Left ventricle myocardium superior (tissue), 1 donor: ENCODE measurements at places on chromosomes 4 and X. TPM values are rescaled to one million over a fixed set of nuclear protein-coding genes. Genes with fewer than 3 reads are reported as not detected.

DNA sequence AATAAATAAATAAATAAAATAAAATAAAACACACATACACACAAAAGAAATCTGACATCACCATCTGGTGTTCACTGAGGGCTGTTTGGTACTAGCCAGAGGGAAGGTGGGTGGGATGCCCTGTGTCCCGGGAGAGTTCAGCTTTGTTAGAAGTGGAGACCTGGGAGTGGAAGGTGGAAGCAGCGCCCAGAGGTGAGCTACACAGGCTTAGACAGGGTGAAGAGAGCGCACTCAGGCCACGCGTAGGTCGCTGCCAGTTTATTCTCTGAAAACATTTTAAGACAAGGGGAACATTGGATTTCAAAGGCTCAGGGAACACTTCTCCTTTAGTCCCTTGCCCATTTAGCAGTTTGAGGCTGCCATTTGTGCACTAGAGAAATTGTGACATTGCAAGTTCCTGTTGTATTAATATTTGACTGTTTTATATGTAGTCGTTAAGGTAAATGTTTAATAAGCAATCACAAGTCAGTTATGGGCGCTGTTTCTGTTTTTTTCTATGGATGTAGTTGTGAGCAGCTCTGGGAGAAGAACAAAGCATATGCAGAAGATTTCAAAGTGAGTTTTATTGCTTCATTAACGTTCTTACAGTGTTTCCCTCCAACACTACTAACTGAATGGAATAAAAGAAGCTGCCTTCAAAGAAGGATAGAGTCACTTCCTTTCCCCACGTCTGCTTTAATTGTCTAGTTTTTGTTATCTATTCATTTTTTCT lies 405.5 kb upstream of the NR3C2 start:
- DNase-seq = no peak

Gene TMEM192
- total RNA-seq = 17.8 TPM

- DNase-seq = peak; percentile 51
These were observed 3.3 kb downstream of the SH3BP2 start for GRCh38 chr4:2795893-2796848.

- no peak for DNase-seq
These were observed 17.0 kb downstream of the XKRX start for GRCh38 chrX:100911731-100912130.

GRCh38 chr4:142339053-142339452 lies 507.0 kb downstream of the INPP4B start:
- no peak for DNase-seq

DNA sequence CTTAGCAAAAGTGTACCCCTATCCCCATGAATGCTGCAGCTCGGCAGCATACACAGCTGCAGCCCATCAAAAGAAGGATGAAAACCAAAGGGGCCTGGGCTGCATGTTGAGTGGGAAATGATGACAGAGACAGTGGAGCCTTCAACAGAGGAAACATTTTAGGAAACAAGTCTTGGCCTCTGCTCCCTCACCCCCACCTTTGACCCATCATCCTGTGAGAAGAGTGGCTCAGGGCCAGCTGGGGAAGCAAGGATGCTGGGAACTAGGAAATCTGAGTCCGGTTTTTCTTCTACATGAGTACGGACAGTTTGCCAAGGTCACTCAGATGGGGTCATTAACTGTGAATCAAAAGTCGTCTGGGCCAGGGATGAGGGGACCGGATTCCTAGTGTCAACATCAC lies 37.2 kb downstream of the IDS start:
- DNase-seq = peak; percentile 54

GRCh38 chr4:128387600-128388351 lies 100.2 kb upstream of the PGRMC2 start:
- DNase-seq = no peak

- no peak for DNase-seq
These were observed 32.3 kb downstream of the SH2D1A start for GRCh38 chrX:124378643-124379042.

- DNase-seq = peak; percentile 91
These were observed 19.7 kb downstream of the MAEA start for GRCh38 chr4:1309261-1310010.

DNA sequence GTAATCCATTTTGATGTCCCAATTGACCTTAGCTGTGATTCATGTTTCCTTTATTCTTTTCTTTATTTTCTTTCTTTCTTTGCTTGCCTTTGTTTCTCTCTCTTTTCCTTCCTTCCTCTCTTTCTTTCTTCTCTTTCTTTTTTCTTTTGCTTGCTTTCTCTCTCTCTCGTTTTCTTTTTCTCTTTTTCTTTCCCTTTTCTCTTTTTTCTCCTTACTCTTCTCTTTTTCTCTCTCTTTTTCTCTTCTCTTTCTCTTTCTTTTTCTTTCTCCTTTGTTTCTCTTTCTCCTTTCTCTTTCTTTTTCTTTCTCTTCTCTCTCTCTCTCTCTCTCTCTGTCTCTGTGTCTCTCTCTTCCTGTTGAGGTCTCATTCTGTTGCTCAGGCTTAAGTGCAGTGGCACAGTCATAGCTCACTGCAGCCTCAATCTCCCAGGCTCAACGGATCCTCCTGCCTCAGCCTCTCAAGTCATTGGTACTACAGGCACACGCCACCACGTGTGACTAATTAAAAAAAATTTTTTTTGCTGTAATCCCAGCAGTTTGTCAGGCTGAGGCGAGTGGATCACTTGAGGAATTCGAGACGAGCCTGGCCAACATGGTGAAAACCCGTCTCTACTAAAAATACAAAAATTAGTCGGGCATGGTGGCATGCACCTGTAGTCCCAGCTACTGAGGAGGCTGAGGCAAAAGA lies 8.0 kb upstream of the DHRSX start:
- DNase-seq = no peak

DNA sequence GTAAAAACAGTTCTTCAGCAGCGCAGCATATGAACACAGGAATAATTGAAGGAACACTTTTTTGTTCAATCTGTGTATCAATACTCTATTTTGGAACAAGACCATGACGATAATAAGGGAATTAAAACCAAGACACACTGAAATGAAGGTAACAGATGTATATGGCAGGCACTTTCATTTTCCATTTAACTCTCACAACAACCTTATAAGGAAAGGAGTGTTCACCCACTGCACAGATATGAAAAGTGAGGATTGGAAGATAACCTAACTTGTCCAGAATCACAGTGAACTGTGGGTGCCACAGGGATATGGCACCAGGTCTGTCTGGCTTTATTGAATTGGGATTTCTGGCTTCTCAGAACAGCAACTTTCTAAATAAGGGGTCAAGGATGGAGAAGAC lies 153.3 kb downstream of the MID1IP1 start:
- DNase-seq = no peak

Gene SLC2A9
- total RNA-seq = 7.1 TPM

Gene TBC1D9
- 12.8 TPM for total RNA-seq

DNA sequence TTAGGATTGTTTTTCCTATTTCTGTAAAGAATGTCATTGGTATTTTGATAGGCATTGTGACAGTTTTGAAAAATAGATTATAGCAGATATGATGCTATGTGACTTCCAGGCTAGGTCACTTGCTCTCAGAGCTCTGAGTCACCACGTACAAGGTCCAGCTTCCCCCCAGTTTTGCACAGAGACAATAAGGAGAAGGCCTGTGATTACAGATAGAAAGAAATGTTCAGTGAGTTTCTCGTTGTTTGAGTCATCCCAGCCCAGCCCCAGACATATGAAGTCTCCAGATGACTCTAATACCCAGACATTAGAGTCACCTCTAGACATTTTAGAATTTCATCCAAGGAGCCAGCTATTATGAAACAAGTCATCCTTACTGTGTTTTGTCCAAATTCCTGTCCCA lies 57.2 kb downstream of the MFAP3L start:
- DNase-seq = no peak

Gene SCD5
- total RNA-seq = 2.7 TPM

Gene CSAG2
- not detected for total RNA-seq

- DNase-seq = no peak
These were observed 186.3 kb downstream of the MOSPD2 start for GRCh38 chrX:15059474-15059873.

DNA sequence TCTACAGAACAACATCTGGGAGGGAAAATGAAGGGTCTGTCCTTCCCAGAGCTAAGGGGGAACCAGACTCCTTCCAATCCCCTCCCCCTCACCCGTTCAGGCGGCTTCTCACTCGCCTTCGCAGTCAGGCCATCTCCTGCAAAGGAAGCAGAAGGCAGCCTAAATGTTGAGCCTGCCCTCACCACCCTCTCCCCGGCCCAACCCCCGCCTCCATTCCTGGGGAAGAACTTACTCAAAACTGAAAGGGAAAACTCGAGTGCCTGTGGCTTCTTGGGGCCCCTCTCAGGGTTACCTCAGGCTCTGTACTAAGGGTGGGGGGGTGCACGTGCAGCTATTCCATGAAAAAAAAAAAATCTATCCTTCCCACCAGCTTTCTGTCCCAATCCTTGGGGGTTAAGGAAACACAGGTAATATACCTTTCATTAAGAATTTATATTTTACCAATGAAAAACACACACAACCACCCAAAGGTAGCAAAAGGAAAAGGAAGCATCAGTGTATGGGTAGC lies 2.4 kb downstream of the ZMYM3 start:
- no peak for DNase-seq

DNA sequence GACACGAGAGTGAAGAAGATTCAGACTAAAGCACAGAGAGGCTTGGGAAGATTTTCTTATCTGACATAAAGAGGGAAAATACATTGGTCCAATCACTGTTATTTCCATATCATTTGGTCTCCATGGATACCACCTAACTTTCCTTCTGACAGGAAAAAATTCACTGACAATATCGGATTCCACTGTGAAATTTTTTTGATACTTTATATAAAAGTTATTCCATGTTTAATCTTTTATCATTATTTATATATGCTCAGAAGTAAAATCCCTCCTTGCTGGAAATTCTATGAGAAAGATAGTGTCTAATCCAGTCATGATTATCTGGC lies 3.6 kb downstream of the IRF2 start:
- no peak for DNase-seq

Gene NOP14
- total RNA-seq = 19.9 TPM

Gene ART3
- 145 TPM for total RNA-seq
